Dermis blood vessel endothelial cell (primary cell): ENCODE measurements at places on chromosomes 13 and 19. TPM values are rescaled to one million over a fixed set of nuclear protein-coding genes. Genes with fewer than 3 reads are reported as not detected.

- no peak for DNase-seq
These were observed 42.1 kb downstream of the ESD start for GRCh38 chr13:46754812-46755211.

GRCh38 chr13:28423010-28423409, 71.9 kb downstream of the FLT1 start:
- DNase-seq = no peak

GRCh38 chr13:113635709-113636108, 22.3 kb downstream of the ATP4B start:
- DNase-seq = no peak

DNA sequence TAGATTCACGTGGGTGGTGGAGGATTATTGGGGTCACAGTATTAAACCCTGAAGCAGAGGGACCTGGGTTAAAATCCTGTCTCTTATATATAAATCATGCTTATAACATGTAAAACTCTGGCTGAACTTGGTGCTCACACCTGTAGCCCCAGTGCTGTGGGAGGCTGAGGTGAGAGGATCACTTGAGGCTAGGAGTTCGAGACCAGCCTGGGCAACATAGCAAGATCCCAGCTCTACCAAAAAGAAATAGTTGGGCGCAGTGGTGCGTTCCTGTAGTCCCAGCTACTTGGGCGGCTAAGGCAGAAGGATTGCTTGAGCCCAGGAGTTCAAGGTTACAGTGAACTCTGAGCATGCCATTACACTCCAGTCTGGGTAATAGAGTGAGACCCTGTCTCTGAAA, 2.4 kb downstream of the ZNF805 start:
- DNase-seq = no peak

The PSG11 gene
- total RNA-seq = not detected in 2 replicates
